ENCODE measurements at places on chromosomes 12 and 14.

DNA sequence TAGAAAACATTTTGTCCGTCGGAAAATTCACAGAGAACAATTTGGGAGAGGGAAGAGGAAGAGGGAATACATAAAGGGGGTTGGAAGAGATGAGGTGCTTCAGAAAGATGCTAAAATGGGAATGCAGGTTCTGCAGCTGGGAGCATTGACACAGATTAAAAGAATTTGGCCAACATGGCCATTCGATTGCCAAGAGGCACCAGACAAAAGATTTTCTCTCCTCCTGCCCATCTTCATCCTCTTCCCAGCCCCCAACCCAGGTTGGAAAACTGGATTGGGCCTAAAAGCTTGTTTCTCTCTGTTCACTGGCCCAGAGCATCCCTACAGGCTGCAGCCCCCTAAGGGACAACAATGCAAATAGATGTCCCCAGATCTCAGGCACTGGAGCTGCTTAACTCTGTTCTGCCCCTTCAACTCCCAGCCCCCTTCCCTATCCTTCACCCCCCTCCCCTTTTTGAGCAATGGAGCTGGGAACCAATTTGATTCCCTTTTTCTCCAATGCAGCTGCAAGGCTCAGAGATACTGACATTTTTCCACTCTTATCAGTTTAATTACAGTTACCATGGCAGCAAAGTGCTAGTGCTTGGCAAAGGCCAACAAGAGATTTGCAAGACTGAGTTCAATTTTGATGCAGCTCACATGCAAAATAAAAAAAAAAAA is 1.9 kb downstream of the LMO3 start:
- no peak for DNase-seq

DNA sequence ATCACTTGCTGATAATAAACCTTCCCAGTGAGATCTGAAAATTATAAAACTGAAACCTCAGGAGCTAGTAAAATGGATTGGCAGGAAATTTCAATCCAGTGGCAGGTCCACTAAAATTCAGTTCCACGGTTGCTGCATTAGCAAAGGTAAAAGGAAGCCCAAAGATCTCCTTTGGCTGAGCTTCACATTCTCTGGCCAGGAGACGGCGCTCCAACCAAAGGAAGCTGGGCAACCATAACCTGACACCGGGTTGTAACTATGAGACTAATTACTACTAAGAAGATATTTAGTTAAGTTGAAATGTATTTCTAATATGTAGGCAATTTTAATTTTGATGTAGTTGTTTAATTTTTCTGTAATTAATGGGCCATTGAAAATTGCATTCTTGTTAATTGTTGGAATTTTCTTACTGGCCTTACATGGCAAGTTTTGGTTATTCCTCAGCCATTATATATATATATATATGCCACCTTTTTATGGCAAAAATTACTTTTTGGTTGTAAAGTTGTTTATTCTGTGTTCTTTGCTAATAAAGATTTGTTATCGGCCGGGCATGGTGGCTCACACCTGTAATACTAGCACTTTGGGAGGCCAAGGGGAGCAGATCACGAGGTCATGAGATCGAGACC is 17.0 kb downstream of the OR8S1 start:
- DNase-seq = no peak

DNA sequence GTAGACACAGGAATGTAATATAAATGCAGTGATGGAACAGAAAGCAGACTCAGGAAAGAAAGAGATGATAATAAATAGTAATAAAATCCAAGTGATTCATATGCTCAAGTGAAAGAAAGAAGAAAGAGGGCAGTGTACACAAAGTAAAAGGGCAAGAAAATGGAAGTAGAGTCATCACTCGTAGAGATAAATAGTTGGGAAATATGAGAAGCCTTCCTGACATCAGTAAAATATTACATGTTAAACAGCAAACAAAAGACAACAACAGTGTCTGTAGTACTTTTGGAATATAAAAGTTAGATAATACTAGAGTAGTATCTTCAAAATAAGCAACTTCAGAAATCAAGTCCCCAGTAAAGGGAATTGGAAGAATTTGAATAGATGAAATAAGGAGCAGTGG is 412.3 kb downstream of the RAD51B start:
- no peak for DNase-seq

- no peak for DNase-seq
Observed at GRCh38 chr12:97751704-97752103, 289.1 kb downstream of the RMST start.

- no peak for DNase-seq
Observed at GRCh38 chr12:79194595-79194994, 330.0 kb downstream of the SYT1 start.

DNA sequence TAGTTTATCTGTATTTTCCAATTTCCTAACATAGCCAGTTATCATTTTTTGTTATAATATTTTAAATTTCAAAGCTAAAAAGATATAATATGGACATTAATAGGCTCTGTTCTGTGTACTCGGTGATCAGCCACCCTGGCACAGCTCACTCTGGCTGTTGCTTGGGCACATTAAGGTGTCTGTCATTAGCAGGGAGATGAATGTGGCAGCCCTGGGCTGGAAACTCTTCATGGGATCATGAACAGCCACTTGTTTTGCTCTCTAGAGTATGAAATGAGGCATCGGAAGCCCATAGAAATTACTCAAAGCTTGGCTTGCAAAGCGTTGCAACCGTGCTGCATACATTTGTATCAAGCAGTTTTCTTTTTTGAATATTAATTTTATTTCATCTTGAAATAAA is 233.2 kb downstream of the DACT1 start:
- DNase-seq = no peak

GRCh38 chr12:16473610-16474326 is 126.3 kb downstream of the MGST1 start:
- no peak for DNase-seq

- DNase-seq = no peak
Observed at GRCh38 chr14:89061696-89062095, 237.2 kb downstream of the TTC8 start.

DNA sequence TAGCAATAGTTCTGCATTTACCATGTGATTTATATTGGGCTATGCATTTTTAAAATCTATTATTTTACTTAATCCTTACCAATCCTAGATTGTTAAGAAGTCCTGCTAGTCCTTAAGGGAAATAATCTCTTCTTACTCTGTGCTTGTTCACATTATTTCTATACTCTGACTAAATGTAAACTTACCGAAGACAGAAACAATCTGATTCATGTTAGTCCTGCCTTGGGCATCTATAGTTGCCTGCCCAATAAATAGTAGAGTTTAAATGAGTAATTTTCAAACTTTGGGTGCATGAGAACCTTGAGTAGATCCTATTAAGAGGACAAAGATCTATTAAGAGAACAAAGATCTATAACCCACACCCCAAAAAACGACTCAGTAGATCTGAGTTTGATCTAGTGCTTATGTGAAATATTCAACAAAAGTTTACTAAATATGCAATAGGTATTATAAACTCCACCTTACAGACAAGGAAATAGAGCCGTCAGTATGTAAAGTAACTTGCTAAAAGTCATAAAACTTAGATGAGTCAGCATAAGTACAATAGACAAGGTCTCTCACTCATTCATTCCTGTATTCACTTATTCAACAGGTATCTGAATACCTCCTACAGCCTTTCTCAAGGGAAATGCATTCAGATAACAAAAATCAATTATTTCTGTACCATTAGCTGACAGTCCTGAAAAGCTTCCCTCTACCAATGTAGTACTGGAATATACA is 127.6 kb downstream of the PAWR start:
- DNase-seq = no peak

- no peak for DNase-seq
Observed at GRCh38 chr14:42322531-42323284, 716.0 kb downstream of the LRFN5 start.

DNA sequence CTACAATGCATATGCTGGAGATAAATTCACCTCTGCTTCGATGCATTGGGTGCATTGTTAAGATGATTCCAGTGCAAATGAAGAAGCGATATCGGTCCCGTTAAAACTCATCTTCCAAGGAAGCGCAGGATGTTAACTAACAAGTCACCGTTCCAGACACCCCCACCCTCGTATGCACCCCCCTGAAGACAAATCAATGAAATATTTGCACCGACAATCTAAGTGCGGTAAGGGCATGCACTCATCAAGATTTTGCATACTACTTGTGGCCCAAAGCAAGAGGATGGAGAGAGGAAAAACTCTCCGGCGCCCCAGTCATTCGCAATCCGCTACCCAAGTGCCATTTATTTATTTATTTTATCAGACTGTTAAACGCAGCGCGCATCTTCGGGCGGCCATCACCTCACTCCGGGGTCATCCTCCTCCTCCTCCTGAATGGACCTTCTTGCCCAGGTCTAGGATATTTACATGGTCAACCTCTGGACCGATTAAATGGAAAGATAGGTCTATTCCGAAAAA is 1.2 kb downstream of the NOVA1 start:
- no peak for DNase-seq

DNA sequence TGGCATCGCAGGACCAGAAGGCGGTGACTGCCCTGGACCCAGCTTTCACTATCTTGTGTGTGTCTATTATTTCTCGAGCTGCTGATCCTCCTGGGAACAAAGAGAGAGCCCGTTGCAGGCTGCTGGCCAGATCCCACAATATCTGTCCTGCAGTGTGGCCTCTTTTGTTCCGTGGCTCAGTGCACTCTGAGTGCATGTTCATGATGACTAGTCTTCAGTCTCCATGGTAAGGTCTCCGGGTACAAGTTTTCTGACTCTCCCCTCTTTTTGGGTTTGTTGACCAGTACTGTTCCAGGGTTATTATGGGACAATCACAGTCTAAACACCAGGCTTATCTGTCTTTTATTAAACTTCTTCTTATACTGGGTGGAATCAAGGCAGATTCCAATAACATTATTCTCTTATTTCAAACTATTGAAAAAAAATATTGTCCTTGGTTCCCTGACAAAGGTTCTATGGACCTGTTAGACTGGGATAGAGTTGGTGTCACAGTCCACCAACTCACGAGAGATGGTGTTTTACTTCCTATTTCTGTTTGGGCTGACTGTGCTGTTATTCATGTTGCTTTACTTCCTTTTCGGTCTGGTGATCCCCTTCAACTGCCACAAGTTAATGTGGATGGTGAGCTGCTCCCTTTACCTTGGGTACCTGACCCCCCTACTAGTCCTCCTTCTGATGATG is 192.9 kb upstream of the ALG10B start:
- DNase-seq = no peak

GRCh38 chr12:113222730-113223531 is 1.7 kb downstream of the TPCN1 start:
- DNase-seq = peak; percentile 71

- DNase-seq = no peak
Observed at GRCh38 chr12:95922231-95922630, 20.2 kb downstream of the CCDC38 start.

DNA sequence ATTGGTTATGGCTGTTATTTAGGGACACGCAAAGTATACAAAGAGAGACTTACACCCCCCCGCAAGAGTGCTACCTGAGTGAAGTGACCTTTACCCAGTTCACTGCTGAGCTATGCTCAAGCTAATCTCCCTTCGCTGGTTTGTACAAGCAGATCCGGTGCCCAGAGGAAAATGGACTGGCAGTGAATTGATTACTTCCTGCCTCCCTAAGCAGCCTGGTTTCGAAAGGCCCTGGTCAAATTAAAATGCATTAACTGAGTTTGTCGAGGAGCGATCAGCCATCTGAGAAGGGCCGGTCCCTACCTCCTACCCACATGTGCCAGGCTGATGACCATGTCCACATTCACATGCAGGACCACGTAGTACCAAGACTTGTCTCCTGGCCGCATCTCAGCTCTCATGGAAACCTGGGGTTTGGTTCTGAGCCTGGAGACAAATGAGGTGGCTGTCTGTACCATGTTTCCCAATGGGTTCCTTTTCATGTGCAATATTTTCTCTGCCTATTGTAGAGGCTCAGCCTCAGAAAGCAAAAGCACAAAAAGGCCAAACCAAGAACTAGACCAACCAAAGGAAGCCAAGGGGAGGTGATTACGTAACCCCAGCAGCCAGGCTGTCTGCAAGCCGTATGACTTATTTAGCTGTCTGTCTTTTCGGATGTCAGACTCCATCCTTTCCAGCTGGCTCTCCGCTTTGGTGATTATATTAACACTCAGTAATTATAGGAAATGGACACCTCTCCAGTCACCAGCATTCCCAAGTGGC is 284.7 kb upstream of the PWP1 start:
- DNase-seq = no peak

GRCh38 chr12:50222275-50222783 is 55.2 kb upstream of the CERS5 start:
- DNase-seq = no peak

GRCh38 chr12:123712780-123713319 is 697 bp downstream of the ATP6V0A2 start:
- DNase-seq = no peak

DNA sequence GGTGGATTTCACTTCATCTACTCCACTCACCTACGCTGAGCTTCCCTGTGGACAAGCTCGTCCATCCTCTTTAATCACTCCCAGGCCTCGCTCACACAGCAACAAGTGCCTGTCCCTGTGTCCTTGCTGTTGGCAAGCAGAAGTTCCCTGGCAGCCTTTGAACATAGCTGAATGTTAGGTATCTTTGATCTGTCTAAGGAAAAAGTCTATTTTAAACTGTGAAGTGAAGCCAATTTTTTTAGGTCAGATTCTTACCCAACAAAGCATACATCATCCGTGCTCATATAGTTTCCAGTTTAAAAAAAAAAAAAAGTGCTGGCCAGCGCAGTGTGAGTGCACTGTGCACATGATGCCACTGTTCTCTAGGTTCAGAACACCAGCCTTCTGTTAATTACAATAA is 36.3 kb downstream of the PPP2R5C start:
- DNase-seq = no peak

DNA sequence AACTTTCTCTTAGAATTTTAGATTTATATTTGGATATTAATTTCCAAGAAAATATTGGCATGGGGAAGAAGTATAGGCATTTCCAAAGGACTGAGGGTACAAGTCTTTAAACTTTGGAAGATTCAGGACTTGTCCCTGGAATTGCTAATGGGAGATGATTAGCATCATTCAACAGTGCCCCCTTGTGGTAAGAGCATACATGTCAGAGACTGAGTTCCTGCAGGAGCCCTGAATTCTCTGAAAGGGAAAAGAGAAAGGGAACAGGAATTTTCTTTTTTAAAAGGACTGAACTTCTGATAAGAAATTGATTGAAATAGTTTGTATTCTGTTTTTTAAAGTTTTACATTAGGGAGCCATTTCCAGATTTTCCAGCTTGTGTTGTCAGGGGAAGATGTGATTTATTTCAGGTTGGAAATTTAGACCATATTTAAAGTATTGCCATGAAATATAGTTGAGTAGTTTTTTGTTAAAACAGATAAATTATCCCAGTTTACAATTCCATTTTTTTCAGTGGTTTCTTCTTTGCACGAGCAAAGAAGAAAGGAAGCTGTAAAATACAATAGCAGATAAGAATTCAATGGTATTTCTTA is 44.0 kb upstream of the REP15 start:
- DNase-seq = peak; percentile 55

- no peak for DNase-seq
Observed at GRCh38 chr12:96235484-96235826, 41.3 kb downstream of the ELK3 start.

DNA sequence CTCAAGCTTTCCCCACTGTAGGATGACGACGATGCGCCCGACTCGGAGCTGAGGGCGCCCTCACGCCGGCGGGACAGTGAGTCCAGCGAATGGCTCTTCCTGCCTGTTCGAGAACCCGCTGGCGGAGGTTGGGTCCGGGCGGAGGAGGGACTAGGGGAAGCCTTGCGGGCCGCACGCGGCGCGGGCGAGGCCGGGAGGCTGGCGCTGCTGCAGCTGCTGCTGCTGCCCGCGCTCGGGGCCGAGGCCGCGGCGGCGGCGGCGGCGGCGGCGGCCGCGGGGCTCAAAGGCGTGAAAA is 1.9 kb downstream of the CCDC177 start:
- DNase-seq = no peak

- no peak for DNase-seq
Observed at GRCh38 chr14:76267322-76268046, 108.5 kb upstream of the ESRRB start.

- no peak for DNase-seq
Observed at GRCh38 chr12:113586461-113586860, 114.8 kb upstream of the LHX5 start.

Data from non-pigmented ciliary epithelial cell (primary cell).